Renal pelvis (tissue), 12 donors: ENCODE measurements at places on chromosomes 13 and 19. TPM values are rescaled to one million over a fixed set of nuclear protein-coding genes. Genes with fewer than 3 reads are reported as not detected.

DNA sequence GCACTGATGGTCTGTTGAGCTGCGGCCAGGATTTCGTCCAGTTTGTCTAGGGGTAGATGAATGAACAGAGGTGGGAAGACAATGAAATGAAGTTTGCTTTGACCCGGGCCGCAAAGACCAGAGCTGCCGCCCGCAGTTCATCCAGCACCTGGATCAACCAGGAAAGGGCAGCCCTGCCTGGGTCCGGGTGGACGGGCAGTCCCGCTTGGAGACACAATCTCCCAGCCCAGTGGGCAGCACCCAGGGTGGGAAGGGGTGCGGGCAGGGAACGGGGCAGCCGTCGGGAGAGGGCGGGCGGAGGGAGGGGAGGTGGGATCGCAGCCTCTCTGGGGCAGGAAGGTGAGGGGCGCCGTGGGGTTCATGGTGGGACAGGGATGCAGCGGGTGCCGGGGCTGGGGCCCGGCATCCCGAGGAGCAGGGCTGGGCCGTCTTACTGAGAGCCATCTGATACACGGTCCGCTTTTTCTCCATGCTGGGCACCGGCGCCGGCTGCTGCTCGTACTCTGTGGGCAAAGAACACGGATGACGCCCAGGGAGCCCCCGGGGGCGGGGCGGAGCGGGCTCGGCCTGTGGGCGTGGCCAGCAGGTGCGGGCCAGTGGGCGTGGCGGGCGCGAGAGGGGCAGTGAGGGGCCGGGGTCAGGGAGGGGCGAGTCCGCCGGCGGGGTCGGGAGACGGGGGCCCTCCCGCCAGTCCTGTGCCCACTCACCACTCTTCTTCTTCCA is 33.1 kb downstream of the SHANK1 start:
- no peak for DNase-seq

- DNase-seq = no peak
Measured at GRCh38 chr13:110841846-110842245, 73.0 kb downstream of the ANKRD10 start.

ENOX1 gene
- 8.7 TPM for polyA plus RNA-seq

DNA sequence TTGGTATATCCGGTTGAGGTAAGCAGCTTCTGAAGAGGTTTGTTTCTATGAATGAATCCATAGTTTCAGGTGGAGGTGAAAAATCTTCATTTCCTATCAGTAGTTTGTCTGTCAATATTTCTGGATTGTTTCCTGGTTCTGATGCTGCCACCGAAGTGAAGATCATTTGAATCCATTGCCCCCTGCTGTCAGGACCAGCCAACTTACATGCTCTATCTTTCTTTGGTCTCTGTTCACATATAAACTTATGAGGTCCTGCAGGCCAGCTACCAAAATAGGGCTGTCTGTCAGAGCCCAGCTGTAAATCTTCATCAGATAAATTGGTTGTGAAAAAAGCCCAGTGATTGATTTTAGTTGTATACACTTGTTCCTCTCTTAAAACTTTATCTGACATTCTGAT is 15.2 kb upstream of the N4BP2L1 start:
- DNase-seq = no peak

DNAAF3 gene
- polyA plus RNA-seq = 11.7 TPM

SEMA6B gene
- polyA plus RNA-seq = 2.5 TPM

KRTDAP gene
- 0.48 TPM for polyA plus RNA-seq

ZNF534 gene
- polyA plus RNA-seq = 0.43 TPM

DNA sequence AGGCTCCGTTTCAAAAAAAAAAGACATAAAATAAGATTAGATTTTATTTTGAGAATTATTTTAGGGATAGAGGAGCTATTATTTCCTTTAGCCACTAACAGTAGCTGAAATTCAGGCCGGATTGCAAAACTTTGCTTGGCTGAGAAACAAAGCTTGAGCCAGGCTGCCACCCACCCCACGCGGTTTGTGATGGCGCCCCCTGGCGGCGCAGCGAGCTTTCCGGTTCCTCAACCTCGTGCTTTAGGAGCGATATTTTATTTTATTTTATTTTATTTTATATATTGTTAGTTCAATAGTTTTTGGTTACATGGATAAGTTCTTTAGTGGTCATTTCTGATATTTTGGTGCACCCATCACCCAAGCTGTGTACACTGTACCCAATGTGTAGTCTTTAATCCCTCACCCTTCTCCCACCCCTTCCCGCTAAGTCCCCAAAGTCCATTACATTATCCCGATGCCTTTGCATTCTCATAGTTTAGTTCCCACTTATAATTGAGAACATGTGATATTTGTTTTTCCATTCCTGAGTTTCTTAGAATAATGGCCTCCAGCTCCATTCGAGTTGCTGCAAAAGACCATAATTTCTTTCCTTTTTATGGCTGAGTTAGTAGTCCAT is 19.8 kb upstream of the CEACAM4 start:
- DNase-seq = no peak

GRCh38 chr13:80571346-80572307 is 230.7 kb upstream of the SPRY2 start:
- DNase-seq = no peak

DNA sequence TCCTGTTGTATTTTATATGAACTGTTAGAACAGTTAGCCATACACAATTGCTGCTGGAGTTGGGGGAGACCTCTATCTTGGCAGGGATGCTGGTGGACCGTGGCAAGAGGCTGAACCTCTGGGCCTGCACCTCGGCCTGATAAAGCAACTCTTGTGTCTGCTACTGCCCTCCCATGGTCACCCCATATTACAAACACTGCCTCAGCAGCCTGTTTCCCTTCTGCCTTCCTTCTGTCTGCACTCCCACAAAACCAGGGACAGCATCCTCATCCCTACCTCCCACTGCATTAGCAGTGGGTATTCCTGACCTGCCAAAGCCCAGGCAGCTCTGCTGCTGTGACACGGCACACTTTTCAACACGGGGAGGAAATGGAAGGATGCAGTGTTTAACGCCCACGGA is 456.4 kb downstream of the FGF14 start:
- DNase-seq = no peak

C19orf81 gene
- polyA plus RNA-seq = 6.7 TPM

DNA sequence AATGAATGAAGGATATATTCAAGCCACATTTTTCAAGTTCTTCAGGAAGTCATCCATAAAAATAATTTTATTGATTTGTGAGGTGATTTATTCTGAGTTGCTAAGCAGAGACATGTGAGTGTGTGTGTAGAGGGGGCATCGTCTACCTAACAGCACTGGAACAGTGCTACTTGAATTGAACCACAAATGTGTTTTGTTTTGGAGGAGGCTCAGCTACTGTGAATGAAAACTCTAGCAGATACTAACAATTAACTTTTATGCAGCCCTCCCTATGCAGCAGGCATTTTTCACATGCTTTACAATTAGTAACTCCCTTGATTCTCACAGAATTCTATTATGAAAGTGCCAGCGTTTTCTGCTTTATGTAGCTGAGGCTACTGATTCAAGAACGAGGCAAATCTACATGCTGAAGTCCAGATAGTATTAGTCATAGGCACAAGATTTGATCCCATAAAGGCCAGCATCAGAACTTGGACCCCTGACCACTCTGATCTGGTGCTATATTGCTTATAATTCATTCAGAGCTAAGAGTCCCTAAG is 103.7 kb downstream of the MYO16 start:
- no peak for DNase-seq

APOE gene
- 397 TPM for polyA plus RNA-seq

DNA sequence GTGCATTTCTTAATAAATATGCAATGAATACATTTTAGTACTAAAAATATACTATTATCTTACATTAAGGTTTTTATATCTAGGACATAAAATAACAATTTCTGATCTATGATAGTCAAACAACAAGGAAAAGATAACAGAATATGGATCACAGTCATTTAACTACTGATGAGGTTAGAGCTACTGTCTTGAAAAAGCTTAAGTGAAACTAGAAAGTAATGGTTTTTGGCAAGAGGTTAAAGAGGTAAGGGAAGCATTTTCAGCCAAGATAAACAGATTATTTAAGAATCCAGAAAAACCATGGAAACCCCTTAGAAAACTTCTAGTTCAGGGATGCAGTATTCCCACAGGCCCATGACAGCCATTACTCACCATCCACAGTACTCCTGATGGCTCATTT is 787.4 kb downstream of the DACH1 start:
- DNase-seq = peak; percentile 0

- DNase-seq = no peak
Measured at GRCh38 chr19:16379521-16380313, 55.1 kb downstream of the KLF2 start.

DNA sequence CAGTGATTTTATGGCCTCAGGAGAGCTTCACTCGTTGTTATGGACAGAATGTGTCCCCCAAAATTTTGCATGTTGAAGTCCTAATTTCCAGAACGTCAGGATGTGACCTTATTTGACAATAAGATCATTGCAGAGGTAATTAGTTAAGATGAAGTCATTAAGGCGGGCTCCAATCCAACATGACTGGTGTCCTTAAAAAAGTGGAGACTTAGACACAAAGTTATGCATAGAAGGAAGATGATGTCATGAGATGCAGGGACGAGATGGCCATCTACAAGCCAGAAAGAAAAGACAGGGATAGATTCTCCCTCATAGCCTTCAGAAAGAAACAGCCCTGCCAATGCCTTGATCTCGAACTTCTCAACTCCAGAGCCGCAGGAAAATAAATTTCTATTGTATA is 25.8 kb upstream of the SPATA13 start:
- no peak for DNase-seq
